GM10248 (cell line): ENCODE measurements at places on chromosomes 11 and 22.

GRCh38 chr11:9765320-9766101 lies 101.6 kb downstream of the SWAP70 start:
- DNase-seq = no peak

- no peak for DNase-seq
Observed at GRCh38 chr22:28933321-28933720, 49.9 kb downstream of the ZNRF3 start.

GRCh38 chr11:101721270-101721669 lies 137.5 kb upstream of the TRPC6 start:
- no peak for DNase-seq

GRCh38 chr11:78192223-78192719 lies 3.6 kb downstream of the USP35 start:
- DNase-seq = peak; percentile 44

DNA sequence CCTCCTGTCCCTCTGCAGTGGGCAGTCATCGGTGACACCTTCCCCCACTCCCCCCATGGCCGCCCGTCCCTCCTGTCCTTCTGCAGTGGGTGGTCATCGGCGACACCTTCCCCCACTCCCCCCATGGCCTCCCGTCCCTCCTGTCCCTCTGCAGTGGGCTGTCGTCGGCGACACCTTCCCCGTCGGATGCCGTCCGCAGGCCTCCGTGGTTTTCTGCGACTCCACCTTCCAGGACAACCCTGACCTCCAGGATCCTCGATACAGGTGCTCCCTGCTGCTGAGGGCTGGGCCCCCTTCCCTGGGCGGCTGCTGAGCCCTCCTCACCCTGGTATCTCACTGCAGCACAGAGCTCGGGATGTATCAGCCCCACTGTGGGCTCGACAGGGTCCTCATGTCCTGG lies 2.2 kb downstream of the MIOX start:
- no peak for DNase-seq

DNA sequence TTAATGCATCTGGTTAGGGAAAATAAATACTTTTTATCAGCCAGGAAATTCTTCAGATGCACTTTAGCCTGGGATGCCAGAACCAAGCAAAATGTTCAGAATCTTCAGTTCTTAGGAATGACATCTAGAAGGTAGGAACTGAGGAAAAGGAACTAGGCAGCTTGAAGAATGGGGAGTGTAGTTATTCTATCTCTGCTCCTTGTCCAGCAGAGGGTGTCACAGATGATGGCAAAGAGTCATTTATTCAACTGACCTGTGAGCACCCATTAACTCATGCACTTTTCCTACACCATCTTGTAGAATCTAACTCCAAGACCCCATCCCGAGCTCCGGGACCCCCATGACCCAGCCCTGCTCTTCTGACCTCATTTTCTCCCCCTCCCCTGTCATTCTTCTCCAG lies 122.1 kb upstream of the ISX start:
- no peak for DNase-seq

- peak; percentile 29 for DNase-seq
Observed at GRCh38 chr22:18088825-18089568, 11.2 kb downstream of the PEX26 start.

GRCh38 chr22:20637750-20638506 lies 130.5 kb downstream of the MED15 start:
- DNase-seq = no peak

DNA sequence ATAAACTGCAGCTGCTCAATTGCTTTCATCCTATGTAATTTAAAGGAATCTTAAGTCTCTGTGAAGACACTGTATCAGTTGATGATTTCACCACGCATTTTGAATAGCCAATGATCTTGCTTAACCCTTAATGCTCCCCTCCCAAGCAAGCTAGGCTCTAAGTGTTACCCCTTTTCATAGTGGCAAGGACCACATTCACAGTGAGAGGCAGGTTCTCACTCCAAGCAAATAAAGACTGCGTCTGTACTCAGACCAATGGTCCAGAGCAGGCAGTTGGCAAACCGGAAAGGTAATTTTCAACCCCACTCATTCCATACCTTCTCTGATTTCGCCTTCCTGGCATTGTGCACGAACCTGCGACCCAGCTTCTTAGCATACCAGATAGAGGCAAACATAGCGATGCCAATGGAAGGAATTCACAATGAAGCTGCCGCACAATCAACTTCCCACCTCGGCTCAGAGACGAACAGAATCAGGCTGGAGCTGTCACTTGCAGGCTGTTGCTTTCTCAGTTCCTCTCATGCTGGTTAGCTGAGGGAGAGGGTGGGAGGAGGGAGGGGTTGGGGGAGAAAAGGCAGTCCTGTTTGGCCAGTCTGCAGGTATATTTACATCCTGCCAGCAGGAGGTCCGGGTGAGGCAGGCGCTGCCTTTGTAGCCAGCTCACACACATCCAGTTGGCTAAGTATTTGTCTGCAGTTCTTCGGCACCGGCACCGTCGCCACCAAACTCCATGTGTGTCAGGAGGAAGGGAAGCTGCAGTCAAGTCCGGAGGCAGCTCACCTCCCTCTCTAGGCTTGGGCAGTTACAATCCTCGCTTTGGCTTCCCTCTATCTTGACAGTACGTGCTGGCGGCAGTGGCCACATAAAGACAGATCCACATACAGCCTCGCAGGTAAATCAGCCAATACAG lies 1151.2 kb upstream of the CCDC90B start:
- DNase-seq = peak; percentile 27

GRCh38 chr11:80315200-80315599 lies 874.4 kb upstream of the TENM4 start:
- no peak for DNase-seq
